AG10803 (cell line): ENCODE measurements at places on chromosomes 2 and 18.

- peak; percentile 82 for DNase-seq
Measured at GRCh38 chr2:158817588-158817987, 22.5 kb downstream of the DAPL1 start.

- DNase-seq: no peak
Measured at GRCh38 chr2:198471291-198471690, 666.9 kb downstream of the PLCL1 start.

GRCh38 chr2:88596141-88596830 is 31.0 kb downstream of the EIF2AK3 start:
- no peak for DNase-seq

GRCh38 chr18:21678859-21679258 is 25.7 kb downstream of the ABHD3 start:
- DNase-seq: no peak

DNA sequence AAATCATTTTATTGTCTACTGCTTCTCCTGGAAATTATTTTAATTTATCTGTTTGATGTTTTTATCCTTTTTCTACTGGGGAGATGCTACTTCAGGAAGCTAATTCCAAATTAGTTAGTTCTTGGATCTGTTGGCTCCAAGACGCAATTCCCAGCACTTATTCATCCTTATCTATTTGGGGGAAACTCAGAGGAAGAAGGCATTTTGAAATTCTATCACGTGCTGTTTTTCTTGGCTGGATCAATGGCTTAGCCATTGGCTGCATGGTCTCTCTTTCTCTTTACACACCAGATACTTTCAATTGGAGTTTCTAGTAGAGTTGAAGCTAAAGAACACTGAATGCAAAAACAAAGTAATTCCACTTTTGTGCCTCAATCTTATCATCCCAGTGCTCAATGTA is 98.3 kb downstream of the RAPGEF4 start:
- no peak for DNase-seq
